GM20000 (cell line): ENCODE measurements at places on chromosomes 4 and X.

DNA sequence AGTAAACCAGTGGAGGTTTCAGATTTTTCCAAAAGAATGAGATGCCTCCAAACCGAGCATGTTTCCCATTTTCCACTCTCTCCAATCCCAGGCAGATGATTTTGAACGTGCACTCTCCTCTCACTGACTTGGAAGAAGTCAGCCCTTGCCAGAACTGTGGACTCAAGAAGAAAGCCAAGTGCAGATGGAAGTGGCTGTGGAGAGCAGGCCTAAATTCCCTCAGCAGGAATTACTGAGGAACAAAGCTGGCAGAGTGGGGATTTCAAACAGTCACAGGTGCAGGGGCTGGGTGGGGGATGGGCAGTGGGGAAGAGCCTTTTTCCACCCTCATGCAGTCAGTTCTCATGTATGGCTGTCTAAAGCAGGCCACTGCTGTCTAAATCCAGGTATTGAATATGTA, 83.5 kb upstream of the PLAC1 start:
- no peak for DNase-seq

- no peak for DNase-seq
Observed at GRCh38 chr4:7625071-7625470, 190.3 kb upstream of the PSAPL1 start.

DNA sequence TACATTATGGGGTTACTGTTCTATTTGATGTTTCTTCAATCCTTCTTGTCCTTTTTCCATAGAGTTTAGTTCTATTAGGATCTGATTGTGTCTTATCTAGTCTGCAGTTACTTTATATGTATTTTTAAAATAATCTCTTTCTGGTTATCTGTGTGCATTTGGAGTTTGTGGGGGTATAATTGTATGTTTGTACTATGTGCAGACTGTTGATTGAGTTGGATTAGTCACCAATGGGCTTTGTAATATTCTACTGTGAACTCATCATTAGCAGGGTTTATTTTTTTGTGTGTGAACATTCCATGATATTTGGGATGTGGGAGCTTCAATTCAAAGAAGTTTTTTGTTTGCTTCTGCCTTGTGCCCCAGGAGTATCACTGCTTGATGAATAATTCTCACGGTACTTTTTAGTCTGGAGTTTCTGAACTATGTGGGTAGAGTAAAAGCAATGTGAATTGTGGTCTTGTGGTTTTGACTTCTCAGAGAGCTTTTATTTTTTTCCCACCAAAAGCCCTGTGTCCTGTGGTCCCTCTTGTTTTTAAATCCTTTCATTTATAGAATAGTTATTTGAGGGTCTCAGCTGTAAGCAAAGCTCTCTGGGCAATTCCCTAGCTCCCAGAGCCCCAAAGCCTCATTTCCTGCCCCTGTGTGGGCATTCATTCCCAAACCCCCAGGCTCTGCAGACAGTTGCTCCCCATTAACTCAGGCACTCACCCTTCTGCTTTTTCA, 127.8 kb downstream of the PHKA2 start:
- DNase-seq = peak; percentile 50

DNA sequence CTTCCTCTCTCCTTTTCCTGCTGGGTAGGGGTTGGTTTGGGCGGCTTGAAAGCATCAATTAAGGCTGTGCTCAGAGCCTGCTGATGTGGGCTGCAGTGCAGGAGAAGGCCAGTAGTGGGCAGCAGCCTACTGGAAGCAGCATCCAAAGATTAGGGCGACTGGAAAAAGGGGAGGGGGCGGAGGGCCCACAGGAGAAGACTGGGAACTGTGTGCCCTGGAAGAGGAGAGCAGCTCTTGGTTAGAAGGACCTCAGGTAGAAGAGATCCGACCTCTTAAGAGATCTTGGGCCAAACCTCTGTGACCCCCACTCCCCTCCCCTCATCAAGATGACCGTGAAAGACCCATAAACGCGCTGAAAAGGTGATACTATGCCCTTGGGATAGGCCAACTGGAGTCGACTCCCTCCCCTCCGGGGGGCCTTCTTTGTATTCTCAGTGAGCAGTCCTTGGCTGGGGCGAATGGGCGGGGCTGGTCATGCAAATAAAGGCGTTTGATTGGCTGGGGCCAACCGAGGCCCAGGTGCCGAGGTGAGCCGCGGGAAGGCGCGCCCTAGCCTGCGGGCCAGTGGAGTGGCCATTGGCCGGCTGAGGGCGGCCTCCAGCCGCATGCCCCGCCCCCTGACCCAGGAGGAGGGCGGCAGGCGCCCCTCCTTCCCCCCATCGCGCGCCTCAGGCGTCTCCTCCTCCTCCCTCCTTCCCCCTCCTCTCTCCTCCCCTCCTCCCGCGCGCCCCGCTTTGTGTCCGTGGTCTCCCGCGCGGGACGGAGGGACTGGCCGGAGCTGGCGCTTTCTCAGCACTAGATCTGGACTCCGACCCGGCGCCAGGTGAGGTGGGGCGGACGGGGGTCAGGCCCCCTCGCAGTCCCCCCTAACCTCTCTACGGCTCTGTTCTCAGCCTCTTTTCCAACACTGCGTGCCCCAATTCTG, 10.1 kb downstream of the DLG3 start:
- peak; percentile 75 for DNase-seq

DNA sequence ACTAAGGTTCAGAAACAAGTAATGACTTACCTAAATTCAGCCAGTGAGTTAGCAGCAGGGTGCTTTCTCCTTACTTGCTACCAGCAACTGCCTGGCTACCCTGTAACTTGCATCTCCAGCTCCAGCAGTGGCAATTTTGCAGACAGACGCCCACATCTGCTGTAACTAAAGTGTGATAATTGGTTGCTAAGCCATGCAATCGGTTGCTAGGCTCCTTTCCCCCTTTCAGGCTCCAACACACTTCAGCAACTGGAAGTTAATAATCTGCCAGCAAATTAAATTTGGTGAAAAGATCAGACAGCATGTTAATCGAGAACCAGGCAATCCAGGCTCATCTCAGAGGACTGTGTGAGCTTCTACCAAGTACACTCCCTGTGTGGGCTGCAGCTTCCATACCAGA, 24.2 kb upstream of the ARHGEF9 start:
- DNase-seq = no peak

GRCh38 chr4:72900952-72901351, 168.6 kb downstream of the COX18 start:
- DNase-seq = no peak

DNA sequence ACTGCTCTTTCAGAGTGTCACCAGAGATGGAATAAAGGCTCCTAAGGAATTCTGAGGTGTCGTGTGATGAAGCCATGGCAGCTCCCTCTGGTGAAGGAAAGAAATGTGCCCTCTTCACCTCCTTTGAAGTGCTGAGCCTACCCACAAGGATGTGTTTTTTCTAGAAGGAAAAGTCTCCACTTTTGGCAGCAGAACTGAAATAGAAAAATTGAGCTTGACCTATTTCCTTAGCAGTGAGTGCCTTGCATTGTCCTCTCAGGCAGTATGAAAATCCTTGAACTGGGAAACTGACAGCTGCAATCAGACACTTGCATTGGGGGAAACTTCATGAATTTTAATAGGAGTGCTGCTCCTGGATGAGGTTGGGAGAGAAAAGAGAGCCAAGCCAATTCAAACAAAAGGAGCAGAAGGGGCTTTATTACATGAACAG, 95.2 kb downstream of the DCLK2 start:
- DNase-seq = no peak

DNA sequence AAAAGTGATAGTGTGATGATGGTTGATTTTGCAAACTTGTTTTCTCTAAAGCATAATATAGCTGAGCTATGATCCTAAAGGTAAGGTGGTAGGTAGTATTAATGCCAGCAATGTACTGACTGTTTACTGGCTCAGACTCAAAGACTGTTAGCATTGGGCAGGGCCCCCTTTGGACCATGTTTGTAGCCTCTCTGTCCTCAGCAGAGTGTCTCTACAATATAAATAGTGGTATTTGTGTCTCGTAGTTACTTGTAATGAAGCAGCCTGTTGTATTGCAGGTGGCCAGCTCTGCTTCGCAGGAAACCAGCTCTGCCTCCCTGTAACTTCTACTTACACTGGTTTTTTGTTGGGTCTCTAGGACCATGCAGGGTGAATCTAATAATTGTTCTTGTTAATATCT, 70.5 kb downstream of the ARHGAP10 start:
- no peak for DNase-seq

DNA sequence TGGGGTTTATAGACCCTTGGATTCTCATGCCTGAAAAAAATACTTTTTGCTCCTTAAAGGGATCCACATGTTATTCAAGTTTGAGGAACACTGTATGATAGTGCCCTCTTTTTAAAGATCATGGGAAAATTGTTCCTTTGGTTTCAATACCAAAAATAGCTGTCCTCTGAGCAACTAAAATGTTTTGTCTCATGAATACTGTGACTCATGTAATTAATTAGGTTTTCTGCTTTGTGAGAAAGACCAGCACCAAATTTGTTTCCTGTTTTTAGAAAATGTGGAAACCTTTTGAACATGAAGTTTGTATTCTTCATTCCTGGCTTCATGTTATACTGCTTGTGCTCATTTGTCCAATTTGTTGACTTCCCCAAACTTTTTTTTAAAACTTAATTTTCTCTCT, 127.6 kb upstream of the SH3RF1 start:
- no peak for DNase-seq

DNA sequence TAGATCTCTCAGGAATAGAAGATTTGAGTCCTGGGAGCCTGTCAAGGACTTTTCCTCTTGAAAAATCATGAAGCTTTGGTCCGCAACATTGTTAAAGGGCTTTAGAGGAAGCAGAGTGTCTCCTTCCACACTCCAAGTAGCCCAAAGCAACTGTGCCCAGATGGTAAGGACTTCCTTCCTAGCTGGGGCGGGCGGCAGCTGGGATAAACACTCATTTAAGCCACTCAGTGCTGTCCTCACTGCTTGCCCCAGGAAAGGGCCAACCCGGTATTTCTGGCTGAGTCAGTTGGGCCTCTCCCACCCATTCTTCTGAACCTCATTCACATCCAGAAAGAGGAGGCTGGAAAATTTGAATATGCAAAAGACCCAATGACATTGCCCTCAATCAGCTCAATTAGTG, 144.3 kb downstream of the CHIC2 start:
- no peak for DNase-seq

- no peak for DNase-seq
Observed at GRCh38 chr4:94536649-94537469, 85.1 kb downstream of the PDLIM5 start.

GRCh38 chr4:110704748-110705439, 82.0 kb upstream of the PITX2 start:
- DNase-seq = no peak

- no peak for DNase-seq
Observed at GRCh38 chrX:49111791-49112190, 11.7 kb downstream of the GPKOW start.

DNA sequence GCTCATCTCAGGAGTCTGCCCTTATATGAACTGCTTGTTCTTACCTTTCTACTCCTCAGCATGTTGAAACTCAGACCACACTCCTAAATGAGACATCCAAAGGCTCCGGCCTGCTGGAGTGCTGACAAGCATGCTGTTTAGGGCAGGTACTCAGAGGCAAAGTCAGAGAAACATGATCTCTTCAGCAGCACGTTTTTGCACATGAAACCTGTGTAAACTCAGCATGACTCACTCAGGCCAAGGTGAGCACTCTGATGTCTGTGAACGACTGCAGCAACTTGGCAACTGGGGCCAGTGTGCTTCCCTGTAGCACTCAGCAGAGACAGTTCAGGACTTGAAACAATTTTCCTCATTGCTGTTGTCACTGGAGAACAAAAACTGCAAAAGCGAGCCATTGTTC, 109.6 kb downstream of the PACRGL start:
- no peak for DNase-seq

GRCh38 chr4:70768301-70768948, 46.7 kb downstream of the RUFY3 start:
- no peak for DNase-seq
